Activated CD4-positive, alpha-beta memory T cell treated with anti-CD3 and anti-CD28 coated beads, Interleukin-2, amount 10 ng/mL, durations not matched to agents 7 days and 5 days (primary cell): ENCODE measurements at places on chromosomes 12 and 14. TPM values are rescaled to one million over a fixed set of nuclear protein-coding genes. Genes with fewer than 3 reads are reported as not detected.

DNA sequence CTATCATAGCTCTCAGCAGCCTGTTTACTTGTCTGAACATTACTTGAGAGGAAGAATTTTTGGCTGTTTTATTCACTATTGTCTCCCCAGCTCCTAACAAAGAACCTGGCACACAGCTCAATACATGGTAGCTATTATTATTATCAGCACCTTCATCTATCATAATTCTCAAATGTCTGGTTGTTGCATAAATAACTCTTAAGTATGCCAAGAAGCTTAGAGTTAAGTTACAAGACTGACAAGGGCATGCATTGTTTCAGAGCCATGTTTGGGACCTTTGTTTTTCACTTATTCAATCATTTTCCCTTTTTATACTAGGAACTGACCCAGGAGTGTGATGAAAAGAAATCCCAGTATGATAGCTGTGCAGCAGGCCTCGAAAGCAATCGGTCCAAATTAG, 77.5 kb upstream of the ATP2A2 start:
- DNase-seq = no peak

DNA sequence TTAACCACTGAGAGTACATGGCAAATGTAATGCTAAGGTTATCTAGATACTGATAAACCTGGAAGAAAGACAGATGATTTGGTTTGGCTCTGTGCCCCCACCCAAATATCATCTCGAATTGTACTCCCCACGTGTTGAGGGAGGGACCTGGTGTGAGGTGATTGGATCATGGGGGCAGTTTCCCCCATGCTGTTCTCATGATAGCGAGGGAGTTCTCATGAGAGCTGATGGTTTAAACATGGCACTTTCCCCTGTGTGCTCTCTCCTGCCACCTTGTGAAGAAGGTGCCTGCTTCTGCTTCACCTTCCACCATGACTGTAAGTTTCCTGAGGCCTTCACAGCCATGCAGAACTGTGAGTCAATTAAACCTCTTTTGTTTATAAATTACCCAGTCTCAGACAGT, 14.2 kb downstream of the NOXRED1 start:
- no peak for DNase-seq

GRCh38 chr12:92419201-92419600, 273.6 kb upstream of the BTG1 start:
- no peak for DNase-seq

GRCh38 chr14:68504861-68505260, 288.0 kb downstream of the ZFP36L1 start:
- no peak for DNase-seq

GRCh38 chr12:94560431-94561221, 89.7 kb downstream of the TMCC3 start:
- DNase-seq = no peak

STON2 gene
- 3.0 TPM for total RNA-seq

CIDEB gene
- 38.4 TPM for total RNA-seq

GDF3 gene
- total RNA-seq = not detected
